MCF 10A (cell line): ENCODE measurements at places on chromosomes 12 and 14. TPM values are rescaled to one million over a fixed set of nuclear protein-coding genes. Genes with fewer than 3 reads are reported as not detected.

Gene NXPH4
- total RNA-seq, result 2.2 and 2.8 TPM in 2 replicates

Gene CDH24
- total RNA-seq, result 2.6 and 4.9 TPM in 2 replicates

- no peaks in the 10 kb centered on the region for H3K36me3 ChIP-seq
- no peak overlapping the region for H3K4me3 ChIP-seq
- DNase-seq, result no peak
- H3K4me1 ChIP-seq, result peaks cover 12% of the 10 kb centered on the region
- H3K27me3 ChIP-seq, result no peaks in the 10 kb centered on the region
- H3K27ac ChIP-seq, result no peak overlapping the region
These were observed 47.1 kb downstream of the BCAT1 start for GRCh38 chr12:24901576-24902461.

- H3K27me3 ChIP-seq, result no peaks in the 10 kb centered on the region
- H3K27ac ChIP-seq, result no peak overlapping the region
- DNase-seq, result no peak
- H3K36me3 ChIP-seq, result peaks cover 18% of the 10 kb centered on the region
- peaks cover 18% of the 10 kb centered on the region for H3K4me1 ChIP-seq
- no peak overlapping the region for H3K4me3 ChIP-seq
These were observed 91.2 kb downstream of the RCOR1 start for GRCh38 chr14:102683399-102684297.

GRCh38 chr14:64293976-64294671, at the start of gene ESR2:
TSS of gene ESR2 (minus strand) at chr14:64294371. CDS start at chr14:64282985, 11,386 bp downstream.
- no peaks in the 10 kb centered on the region for H3K27me3 ChIP-seq
- H3K4me3 ChIP-seq, result no peak within 1 kb of the TSS
- H3K27ac ChIP-seq, result no peak within 1 kb of the TSS
- peaks cover 8% of the 10 kb centered on the region for H3K4me1 ChIP-seq
- no peak for DNase-seq
- no peaks in the 10 kb centered on the region for H3K36me3 ChIP-seq

Gene PLEKHH1
- 5.8 and 6.0 TPM in 2 replicates for total RNA-seq

GRCh38 chr12:2494486-2495192, 300.1 kb upstream of the FKBP4 start:
- DNase-seq, result no peak
- no peak overlapping the region for H3K4me3 ChIP-seq
- peaks cover 7% of the 10 kb centered on the region for H3K36me3 ChIP-seq
- H3K27me3 ChIP-seq, result no peaks in the 10 kb centered on the region
- no peak overlapping the region for H3K27ac ChIP-seq

- no peaks in the 10 kb centered on the region for H3K36me3 ChIP-seq
- no peak overlapping the region for H3K27ac ChIP-seq
- H3K4me1 ChIP-seq, result peaks cover 12% of the 10 kb centered on the region
- peak; percentile 36 for DNase-seq
These were observed 10.7 kb upstream of the TMBIM6 start for GRCh38 chr12:49730568-49731101.

Gene ADAM21
- 0.37 and 0.59 TPM in 2 replicates for total RNA-seq

DNA sequence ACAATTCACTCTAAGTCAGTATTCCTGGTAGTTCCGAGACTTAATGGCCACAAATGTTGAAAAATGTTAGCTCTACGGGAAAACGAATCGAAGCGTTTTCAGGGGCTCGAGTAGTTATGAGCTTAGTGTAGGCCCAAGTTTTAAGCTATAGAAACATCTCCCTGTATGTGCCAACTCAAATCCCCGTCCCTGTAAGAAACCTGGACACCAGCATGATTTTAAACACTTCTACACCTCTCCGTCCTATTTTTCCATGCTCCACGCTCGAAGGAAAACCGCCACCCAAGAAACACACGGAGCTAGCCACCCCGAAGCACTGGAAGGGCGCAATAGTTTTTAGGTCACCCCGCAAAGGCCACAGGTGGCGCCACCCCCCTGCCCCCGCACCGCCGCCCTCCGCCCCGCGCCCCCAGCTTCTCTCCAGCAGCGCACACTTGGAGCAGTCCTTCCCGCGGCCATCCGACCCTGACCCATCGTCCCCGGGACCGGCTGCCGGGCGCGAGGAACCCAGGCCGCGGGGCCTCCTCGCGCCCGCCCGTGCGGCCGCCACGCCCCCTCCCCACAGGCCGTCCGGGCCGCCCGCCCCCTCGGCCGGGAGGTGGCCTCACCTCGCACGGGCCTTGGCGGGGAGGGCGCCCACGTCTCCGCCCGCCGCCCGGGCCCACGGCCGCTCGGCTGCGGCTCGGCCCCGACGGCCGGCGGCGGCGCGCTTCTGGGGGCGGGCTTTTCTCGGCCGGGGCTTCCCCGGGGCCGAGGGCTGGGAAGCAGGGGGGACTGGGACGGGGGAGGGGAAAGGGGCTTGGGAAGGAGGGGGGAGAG, 522 bp downstream of the R3HDM2 start:
- peaks cover 6% of the 10 kb centered on the region for H3K4me1 ChIP-seq
- peak overlapping the region; percentile 95 for H3K27ac ChIP-seq
- H3K36me3 ChIP-seq, result peaks cover 20% of the 10 kb centered on the region
- H3K27me3 ChIP-seq, result no peaks in the 10 kb centered on the region

GRCh38 chr14:86305058-86305457, 775.1 kb downstream of the FLRT2 start:
- no peaks in the 10 kb centered on the region for H3K36me3 ChIP-seq
- H3K27ac ChIP-seq, result no peak overlapping the region
- H3K27me3 ChIP-seq, result no peaks in the 10 kb centered on the region
- no peak overlapping the region for H3K4me3 ChIP-seq
